Stromal cell of bone marrow (primary cell): ENCODE measurements at places on chromosomes 13 and 19.
A peak's percentile ranks its signal among the peaks of the same experiment; 100 is the strongest.

GRCh38 chr13:23654111-23655110 is 84.2 kb downstream of the TNFRSF19 start:
- no peak for DNase-seq

- DNase-seq, result no peak
Measured at GRCh38 chr19:33849551-33850147, 53.0 kb downstream of the KCTD15 start.

- no peak for DNase-seq
Measured at GRCh38 chr19:52923778-52924593, 758 bp upstream of the ZNF888 start.

- DNase-seq, result no peak
Measured at GRCh38 chr19:39032063-39032918, at the start of gene FBXO27. FBXO27 (minus strand) TSS chr19:39032549; CDS start chr19:39032227, 322 bp downstream.

- no peak for DNase-seq
Measured at GRCh38 chr13:90898811-90899210, 448.7 kb upstream of the MIR17HG start.

- no peak for DNase-seq
Measured at GRCh38 chr19:41821003-41821735, 23.3 kb downstream of the LYPD4 start.

GRCh38 chr13:66033924-66034323 is 1196.2 kb downstream of the PCDH9 start:
- DNase-seq, result no peak

DNA sequence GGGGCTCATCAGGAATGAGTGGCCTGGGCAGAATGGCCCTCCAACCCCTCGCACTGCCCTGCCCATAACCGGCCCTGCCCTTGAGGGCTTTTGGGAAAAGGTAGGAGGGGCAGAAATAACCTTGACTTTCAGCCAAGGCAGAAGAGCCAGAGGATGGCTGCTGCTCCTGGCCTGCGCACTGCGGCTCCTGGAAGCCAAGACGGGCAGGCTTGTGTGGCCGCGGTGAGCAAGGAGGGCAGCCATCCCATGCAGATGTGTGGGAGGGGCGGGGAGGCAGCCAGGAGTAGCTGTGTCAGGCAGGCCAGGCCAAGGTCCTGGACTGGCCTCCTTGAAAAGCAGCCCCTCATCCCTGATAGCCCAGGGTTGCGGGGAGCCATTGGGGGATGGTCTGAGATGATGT is 57.6 kb upstream of the URI1 start:
- no peak for DNase-seq

GRCh38 chr13:111657013-111657412 is 336.6 kb downstream of the TEX29 start:
- no peak for DNase-seq

DNA sequence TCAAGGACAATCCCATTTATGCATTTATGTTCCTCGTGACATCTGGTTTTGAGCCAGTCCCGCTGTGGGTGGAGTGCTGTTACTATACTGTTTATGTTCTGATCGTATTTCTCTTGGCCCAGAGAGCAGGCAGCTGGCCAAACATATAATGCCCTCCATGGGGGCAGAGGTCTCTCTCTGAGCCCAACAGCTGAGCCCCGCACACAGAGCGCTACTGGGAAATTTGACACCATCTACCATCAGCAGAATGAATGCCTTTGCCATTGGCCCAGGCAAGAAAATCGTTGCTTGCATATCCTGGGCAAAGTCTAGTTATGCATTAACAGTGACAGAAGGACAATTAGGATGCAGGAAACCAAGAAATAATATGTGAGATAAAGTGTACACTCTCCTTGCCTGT is 126.8 kb upstream of the CACNA1A start:
- DNase-seq, result peak; percentile 62

GRCh38 chr13:113828282-113828825 is 35.5 kb downstream of the GAS6 start:
- no peak for DNase-seq

DNA sequence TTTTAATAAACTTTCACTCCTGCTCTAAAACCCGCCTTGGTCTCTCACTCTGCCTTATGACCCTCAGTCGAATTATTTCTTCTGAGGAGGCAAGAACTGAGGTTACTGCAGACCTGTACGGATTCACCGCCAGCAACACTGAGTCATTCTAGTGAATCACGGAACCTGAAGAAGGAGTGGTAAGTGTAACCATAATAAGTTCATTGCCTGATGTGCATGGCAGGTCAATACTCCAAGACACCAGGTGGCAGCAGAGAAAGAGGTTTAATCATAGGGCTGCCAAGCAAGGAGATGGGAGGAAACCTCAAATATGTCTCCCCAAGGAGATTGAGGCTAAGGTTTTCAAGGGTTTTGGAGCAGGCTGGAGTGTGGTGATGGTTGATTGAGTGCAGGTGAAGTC is 204.3 kb upstream of the IPO5 start:
- no peak for DNase-seq

GRCh38 chr19:6252066-6252465 is 27.7 kb downstream of the MLLT1 start:
- DNase-seq, result no peak
